ENCODE measurements at places on chromosomes 3 and 15.

DNA sequence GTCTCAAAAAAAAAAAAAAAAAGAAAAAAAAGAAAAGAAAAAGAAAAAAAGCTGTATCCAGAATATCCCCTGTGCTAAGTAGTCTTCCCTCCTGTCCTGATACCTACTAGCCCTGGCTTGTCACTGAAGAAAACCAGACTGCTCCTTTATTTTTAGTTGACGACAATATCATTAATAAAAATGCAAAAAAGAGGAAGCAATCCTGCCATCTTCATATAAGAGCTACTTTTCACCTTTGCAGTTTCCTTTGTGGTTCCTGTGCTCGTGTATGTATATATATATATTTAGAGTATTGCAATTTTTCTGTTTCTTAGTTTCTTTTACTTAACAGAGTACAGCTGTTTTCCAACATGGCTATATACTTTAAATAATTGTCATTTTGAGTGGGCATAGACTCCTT is 13.6 kb downstream of the C3orf20 start:
- no peak for DNase-seq

GRCh38 chr15:85329561-85330422 is 50.6 kb upstream of the AKAP13 start:
- no peak for DNase-seq

DNA sequence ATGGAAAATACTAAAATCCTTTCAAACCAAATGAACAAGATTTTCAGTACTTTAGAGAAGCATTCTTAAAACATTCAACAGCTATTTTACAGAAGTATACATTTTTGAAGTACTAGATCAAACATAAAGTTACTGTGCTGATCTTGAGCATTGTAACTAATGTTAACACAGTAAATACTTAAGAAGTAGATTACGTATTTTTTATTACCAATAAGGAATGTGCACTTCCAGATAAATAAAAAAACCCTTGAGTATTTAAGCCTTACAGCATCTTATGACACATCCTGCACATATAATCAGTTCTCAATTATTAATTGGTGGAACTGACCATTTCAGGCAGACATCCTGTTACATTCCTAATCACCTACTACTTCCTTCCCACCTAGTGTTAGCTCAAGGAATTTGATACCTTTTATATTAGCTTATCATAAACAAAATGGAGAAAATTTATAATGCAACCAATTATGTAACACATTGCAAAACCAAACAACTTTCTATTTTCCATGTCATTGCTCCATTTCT is 32.8 kb downstream of the COPS2 start:
- DNase-seq = no peak

DNA sequence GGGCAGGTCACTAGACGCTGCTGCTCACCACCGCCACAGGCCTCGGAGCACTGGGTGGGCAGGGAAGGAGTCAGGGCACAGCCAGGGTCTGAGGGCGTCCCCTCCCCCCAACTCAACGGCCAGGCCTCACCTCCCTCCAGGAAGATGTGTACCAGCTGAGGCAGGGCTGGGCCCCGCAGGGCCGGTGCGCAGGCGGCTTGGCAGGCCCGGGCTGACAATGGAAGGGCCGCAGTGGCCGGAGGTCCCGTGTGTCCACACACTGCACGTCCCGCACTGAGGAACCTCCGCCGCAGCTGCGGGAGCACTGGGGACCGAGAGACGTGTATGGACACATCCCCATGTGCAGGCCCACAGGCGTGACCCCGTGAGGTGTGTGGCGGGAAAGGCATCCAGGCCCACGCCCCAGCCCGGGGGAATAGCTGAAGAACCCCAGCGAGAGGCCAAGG is 47.4 kb downstream of the ADAMTS7 start:
- DNase-seq = no peak

- no peak for DNase-seq
Observed at GRCh38 chr3:142444343-142444742, 3.5 kb downstream of the XRN1 start.

DNA sequence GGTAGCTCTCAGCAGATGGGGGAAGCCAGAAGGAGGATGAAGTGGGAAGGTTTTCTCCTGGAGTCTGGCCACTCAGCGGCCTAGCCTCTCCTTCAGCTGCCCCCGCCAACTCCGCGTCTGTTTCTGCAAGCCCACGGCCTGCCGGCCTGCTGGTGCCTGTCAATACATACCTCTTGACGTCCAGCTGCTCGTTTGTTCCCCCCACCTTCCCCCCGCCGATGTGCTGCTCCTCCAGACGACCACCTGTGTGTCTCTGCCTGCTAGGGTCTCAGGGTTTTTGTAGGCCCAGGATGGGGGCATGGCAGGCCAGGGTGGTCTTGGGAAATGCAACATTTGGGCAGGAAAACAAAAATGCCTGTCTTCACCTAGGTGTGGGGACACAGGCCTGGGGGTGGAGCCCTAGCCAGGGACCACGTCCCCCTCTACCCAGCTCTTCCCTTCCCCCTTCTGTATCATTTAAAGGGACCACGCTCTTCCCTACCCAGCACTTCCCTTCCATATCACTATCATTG is 137.8 kb downstream of the ALCAM start:
- DNase-seq = no peak

GRCh38 chr15:66654739-66655375 is 47.2 kb upstream of the SMAD6 start:
- no peak for DNase-seq

- no peak for DNase-seq
Observed at GRCh38 chr3:169299889-169300288, 363.6 kb downstream of the MECOM start.

GRCh38 chr3:23712656-23713559 is 92.8 kb upstream of the UBE2E1 start:
- peak; percentile 3 for DNase-seq

DNA sequence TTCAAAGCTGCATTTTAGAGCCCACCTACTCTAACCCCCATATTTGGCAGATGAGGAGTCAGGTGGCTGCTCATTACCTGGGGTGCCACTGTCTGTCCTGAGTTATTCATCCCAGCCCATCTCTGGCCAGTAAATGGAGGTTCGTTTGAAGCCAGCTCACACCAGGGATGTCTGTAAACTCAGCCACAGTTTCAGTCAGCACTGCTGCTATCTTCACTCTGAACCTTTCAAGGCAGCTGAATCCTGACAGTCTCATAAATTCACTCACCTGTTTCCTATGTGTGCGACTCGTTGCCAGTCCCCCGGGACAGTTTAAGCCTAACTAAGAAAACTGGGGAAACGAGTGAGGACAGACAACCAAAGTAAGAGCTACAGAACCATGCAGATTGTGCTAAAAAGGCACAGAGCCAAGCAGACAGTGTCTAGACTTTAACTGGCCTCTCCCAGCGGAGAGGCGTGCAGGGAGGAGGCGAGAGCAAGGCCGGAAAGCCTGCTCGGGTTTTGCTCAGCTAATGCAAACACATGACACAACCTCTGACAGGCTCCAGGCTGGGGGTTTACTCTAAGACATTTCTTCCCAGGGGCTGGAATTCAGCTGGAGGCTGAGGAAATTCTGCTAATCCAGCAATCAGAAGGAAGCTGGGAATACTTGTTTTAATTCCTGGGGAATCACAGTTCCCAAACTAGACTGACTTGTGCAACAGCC is 12.0 kb downstream of the FSTL1 start:
- no peak for DNase-seq

GRCh38 chr3:30618526-30618925 is 12.1 kb downstream of the TGFBR2 start:
- no peak for DNase-seq

- no peak for DNase-seq
Observed at GRCh38 chr15:40960925-40961324, 7.7 kb downstream of the CHAC1 start.

GRCh38 chr15:65041787-65042186 is 3.4 kb upstream of the SLC51B start:
- DNase-seq = no peak

GRCh38 chr3:178761024-178761423 is 224.8 kb downstream of the KCNMB2 start:
- DNase-seq = no peak

DNA sequence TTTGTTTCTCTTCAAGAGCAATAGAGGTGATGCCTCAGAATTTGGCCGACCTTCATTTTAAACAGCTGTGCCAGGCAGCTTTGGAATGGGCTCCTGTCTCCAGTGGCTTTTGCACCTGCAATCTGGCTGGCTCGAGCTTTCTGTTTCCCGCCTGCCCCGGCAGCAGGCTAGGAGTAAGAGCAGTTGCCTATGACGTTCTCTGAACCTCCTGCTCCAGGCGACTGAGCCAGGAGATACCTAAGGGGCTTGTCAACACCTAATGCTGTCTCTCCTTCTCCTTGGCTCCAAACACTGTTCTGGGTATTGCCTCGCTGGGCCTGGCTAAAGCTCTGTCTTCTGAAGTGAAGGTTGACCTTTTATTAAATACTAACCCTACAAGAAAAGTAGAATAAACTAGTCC is 229.9 kb downstream of the LRRN1 start:
- no peak for DNase-seq

Measured in NCI-H1417 (cell line).